NCI-H2081 treated with DMSO at 0.1 percent for 48 hours (cell line): ENCODE measurements at places on chromosomes 5 and 9.

DNA sequence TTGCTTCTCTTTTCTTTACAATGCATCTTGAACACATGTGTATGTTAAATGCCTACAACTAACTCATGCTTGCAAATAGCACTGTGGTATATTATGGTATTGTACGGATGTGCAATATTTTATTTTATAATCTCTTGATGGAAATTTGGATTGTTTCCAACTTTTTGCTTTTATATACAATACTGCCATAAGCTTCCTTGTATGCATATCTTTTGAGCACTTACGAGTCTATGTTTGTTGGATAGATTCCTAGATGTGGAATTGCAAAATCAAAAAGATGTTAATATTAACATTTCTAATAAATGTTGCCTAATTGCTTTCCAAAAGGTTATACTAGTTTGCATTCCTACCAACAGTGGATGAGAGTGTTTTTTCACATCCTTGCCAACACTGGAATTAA, 3.4 kb upstream of the GALNT12 start:
- DNase-seq = no peak

DNA sequence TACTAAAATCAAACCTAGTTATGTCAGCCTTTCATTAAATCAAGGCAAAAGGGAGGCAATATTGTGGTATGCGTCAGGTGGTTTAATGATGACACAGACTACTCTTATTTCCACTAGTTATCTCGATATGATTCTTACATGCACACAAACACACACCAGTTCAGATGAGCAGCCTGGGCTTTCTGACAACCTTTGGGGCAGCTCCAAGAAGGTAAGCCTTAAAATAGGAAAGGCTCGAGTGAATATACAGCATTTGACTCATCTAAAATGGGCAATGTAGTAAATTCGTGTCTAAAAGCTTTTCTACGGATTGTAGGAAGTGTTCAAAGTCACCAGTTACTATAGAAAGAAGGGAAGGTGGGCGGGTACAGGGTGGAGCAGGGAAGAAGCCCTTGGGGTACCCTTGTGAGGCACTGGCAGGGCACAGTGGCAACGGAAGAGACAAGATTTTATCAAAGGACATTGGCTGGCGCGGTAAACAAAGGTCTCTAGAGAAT, 1.9 kb downstream of the ANKH start:
- DNase-seq = no peak

DNA sequence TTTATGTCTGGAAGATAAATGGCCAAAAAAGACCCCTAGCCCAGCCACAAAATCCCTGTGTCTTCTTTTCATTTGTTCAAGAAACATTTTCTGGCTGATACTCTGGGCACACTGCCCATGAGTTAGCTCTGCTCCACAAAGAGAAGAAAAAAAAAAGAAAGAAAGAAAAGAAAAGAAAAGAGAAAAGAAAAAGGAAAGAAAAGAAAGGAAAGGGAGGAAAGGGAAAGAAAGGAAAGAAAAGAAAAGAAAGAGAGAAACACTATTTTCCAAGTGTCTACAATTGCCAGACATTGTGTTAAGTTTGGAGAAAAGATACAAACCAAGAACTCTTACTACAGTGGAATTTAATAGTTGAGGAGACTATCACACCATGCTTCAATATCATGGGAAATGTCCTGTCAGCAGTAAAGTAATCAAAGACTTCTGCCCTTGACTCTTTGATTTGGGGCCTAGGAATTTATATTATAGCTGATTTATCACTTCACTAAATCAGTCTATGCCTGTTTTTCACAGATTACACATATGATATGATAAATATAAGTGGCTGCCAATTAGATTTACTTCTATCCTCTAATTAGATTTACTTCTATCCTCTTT, 3.0 kb downstream of the TRMO start:
- DNase-seq = no peak

DNA sequence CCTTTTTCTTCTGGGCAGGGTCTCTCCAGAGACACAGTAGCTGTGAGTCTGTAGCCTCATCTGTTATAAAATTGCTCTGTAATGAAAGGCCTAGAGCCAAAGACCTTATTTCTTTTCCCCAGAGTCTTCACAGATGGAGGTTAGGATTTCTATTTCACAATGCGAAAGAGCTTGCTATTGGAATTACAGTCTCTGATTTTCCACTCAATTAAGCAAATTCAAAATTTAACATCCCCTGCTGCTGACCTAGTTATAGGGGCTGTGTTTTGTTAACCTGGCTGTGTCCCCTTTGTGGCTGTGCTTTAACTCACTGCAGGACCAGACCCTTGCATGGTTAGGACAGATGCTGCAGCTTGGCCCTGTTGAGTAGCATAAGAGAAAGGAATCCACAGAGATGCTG, 190.3 kb upstream of the NMUR2 start:
- DNase-seq = no peak

DNA sequence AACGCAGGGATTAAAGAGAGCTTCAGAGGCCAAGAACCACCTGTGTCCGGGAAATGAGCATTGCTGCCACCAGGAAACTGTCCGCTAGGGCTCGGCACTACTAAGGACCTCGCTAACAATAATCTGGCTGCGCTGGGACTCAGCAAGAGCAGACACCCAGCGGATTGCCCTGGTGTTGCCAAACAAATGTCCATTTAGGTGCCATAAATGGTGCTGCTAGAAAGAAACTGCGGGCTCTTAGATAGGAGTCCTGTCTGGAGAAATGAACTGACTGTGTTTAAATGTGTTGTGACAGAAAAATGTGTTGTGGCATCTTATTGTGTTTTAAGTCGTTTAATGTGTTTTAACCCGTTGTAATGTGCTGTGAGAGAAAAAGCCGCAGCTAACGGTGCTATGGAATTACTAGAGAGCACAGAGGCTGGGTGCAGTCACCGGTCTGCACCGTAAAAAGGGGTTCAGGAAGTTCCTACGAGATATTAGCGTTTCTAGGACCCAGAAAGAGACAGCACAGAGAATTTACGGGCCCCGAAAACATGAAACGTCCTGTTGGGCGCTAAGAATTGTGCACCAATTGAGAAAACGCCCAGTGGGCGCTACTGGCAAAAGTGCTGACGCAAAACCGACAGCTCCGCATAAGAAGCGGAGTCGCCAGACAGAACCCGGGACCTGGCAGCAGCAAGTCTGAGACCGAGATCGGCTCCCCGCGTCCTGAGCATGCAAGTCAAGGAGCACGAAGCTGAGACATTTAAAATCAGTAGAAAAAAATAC, 90.6 kb downstream of the ANXA2R start:
- no peak for DNase-seq

GRCh38 chr5:150729859-150730258, 29.0 kb downstream of the DCTN4 start:
- DNase-seq = no peak

DNA sequence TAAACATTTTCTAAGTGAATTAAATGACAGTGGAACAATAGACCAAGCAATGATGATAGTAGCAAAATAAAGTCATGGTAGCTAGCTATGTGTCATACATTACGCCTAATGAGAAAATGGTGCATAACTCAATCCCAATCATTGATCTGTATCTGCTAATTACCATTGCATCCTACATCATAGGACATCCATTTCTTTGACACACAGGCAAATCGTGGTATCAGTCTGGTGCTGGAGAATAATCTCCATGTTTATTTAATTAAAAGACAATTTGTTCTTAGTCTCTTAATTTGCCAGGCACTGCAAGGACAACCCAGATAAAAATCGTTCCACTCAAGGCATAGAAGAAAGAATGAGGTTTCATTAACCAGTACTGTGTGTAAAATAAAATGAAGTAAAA, 89.6 kb upstream of the SMC5 start:
- no peak for DNase-seq

DNA sequence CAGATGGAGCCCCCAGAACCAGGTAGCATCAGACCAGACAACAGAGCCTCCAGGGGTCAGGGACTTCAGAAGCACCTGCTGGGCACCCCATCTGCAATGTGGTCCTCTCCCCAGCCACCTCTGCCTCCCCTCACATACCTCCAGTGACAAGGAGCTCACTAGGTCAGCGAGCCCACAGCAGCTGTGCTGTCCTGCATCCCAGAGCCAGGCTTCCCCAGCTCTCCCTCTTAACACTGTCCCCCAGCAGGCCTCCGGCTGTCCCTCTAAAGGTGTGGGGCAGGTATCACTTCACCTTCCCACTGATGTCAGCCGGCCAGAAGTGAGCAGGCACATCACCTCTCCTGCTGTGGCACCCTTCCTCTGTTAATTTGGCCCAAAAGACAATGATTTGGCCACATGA, 83.6 kb downstream of the LMX1B start:
- no peak for DNase-seq

DNA sequence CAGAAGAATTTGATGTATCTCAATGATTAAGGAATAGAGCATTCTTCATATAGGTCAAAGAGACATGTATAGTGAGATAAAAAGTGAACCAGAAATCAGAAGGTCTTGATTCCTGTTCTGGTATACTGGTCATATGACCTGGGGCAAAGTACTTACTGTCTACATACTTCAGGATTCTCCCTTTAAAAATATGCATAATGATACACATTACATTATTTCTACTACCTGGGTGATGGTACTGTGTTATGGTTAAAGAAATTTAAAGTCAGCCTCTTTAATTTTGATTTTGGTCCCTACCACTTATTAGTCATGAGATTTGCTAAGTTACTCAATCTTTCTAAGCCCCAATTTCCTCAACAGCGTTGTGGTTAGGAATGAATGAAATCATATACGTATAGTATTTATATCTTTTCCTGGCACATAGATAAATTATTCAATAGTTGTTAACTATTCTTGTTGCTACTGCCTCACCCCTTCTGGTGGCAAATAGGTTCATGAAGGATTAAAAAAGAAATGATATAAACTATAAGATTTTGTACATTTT, 984.1 kb downstream of the TLE4 start:
- DNase-seq = no peak

DNA sequence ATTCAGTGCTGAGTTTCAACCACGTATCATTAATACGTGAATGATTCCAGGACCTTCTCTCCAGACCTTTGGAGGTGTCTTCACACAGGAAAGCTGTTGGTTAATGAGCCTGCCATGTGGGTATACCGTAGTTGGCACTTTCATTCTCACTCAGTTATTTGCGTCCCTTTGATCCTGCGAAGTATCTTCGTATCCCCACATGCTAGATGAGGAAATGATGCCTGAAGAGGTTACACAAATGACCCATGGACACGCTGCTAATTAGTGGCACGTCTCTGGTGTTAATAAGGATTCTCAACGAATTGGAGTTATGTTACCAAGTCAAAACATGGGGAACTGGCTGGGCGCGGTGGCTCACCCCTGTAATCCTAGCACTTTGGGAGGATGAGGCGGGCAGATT, 65.7 kb upstream of the GNE start:
- DNase-seq = no peak
